ENCODE measurements at places on chromosomes 6 and 20.

- peak; percentile 69 for DNase-seq
Measured at GRCh38 chr6:593139-593906, 63.6 kb downstream of the HUS1B start.

- no peak for DNase-seq
Measured at GRCh38 chr6:44679438-44680201, 292.1 kb downstream of the CDC5L start.

- peak; percentile 58 for DNase-seq
Measured at GRCh38 chr6:110039981-110040383, 61.9 kb downstream of the GPR6 start.

GRCh38 chr6:82904860-82905259, 160.8 kb downstream of the UBE3D start:
- no peak for DNase-seq

DNA sequence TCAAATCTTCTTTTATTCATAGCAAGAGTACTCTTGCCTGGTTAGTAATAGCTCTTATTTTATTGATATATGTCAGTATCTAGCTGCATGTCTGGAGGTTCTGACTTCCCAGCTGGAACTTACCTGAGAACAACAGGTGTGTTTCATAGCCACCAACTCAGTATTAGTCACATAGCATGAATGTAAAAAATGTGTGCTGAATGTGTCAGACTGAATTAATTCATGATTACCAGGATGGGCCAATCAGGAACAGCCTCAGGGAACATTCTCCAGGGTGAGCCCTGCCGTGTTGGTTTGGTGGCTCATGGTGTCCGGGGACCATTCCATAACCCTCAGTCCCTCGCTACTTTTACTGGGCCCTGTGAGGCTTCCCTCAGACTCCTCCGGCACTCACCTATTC, 99.7 kb downstream of the TULP4 start:
- DNase-seq, result no peak

- no peak for DNase-seq
Measured at GRCh38 chr6:121678245-121678644, 242.8 kb downstream of the GJA1 start.

GRCh38 chr6:8057263-8057662, 6.9 kb downstream of the BLOC1S5 start:
- no peak for DNase-seq

GRCh38 chr6:53701333-53702218, 36.0 kb upstream of the KLHL31 start:
- DNase-seq, result no peak

DNA sequence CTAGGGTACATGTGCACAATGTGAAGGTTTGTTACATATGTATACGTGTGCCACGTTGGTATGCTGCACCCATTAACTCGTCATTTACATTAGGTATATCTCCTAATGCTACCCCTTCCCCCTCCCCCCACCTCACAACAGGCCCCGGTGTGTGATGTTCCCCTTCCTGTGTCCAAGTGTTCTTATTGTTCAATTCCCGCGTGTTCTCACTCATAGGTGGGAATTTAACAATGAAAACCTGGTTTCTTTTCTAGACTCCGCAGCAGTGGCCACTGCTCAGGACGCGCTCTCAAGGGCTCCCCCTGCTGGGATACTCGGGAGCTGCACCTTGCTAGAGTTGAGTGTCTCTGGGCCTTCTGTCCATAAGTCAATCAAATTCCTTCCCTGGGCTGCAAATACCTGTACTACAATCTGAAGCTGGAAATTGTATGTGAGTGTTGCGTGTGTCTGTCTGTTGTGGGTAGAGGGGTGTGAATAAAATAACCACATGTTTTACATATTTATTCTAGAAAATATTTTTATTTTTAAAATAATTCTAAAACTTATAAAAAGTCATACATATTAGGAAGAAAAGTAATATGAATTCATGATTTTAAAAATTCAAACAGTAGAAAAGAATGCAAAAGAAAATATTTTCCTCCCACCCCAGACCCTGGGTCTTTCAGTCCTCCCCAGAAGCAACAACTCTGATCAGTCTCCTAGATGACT, 8.2 kb upstream of the CEP250 start:
- peak; percentile 83 for DNase-seq

DNA sequence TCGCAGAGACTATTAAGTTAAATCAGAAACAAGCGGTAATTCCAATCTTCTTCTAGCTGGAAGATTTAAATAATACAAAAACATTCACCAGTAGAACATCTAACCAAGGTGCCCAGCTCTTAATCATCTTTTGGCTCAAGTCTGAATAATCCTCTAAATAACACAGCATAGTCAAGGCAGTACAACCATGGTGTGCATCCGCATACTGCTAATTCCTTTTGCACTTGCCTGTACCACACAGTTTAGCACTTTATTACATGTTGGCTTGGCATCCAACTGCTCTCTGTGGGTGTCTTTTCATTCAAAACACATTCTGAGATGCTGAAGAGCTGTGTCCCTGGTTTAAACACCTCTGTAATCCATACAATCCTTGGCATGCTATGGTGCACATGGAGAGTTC, 42.3 kb downstream of the VGLL2 start:
- no peak for DNase-seq

- no peak for DNase-seq
Measured at GRCh38 chr20:63711085-63711645, 3.3 kb downstream of the ZGPAT start.

DNA sequence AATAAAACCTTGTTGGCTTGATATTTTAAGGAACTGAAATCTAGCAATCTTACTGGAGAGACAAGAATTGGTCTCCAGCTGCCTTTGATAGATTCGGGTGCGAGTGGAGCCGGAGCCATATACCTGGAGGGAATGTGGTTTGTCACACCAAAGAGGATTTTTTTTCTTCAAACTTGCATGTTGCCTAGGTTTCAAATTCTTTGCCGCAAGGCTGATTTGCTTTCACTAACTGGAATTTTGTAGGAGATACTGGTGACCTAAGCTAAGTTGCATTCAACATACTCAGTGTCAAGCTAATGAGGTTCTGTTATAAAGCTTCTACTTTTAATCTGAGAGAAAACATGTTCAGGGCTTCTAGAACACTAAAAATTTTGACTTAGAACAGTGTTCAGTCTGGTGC, 39.7 kb upstream of the ASIP start:
- no peak for DNase-seq
